ENCODE measurements at places on chromosomes 7 and 10.

GRCh38 chr7:36613031-36613614 lies 111.2 kb downstream of the AOAH start:
- no peak for DNase-seq

DNA sequence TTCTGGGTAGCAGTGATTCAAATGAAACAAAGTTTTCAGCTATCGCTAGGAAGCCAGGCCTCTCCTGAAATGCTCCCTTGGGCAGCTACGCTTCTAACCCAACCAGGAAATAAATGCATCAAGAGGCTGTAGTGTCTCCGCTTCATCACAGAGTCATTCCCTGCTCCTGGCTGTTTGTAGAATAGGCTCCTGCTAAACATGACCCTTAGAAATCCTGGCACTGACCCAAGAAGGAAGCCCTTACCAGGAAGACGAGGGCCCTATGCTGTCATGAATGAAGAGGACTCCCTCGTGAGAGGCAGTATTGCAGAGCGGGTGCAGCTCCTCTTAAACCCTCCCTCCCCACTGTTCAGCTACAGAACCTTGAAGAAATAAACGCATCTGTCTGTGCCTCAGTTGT lies 48.3 kb downstream of the NOD1 start:
- DNase-seq: peak; percentile 22

- no peak for DNase-seq
Observed at GRCh38 chr10:112677689-112678088, 230.7 kb downstream of the VTI1A start.

GRCh38 chr7:110534241-110534931 lies 556.5 kb upstream of the LRRN3 start:
- peak; percentile 49 for DNase-seq

DNA sequence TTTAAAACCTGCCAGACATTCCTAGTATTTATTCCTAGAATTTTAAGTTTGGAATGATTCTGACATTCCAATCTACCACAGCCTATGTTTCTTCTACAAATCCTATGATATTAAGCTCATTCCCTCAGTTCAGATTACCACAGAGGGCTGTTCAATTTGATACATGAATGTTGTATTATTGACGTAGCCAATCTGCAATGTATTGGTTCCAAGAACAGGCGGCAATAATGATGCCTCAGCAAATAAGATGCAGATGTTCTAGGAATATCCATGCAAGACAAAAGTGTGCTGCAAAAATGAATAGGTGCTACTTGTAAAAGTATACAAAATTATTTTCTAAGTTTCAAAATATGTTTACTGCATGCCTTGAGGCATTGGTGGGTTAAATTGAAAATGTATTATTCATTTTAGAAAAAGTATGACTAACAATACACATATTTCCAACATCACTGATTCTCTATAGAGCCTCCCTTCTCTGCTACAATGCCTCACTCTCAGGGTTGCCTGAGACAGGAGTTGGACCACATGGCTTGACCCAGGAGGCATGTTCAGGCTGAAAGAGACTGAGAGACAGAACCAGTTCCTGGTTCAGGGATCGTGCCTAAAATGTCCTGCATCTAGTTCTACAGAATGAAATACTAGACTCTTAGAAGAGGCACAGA lies 94.1 kb upstream of the CREB5 start:
- no peak for DNase-seq

DNA sequence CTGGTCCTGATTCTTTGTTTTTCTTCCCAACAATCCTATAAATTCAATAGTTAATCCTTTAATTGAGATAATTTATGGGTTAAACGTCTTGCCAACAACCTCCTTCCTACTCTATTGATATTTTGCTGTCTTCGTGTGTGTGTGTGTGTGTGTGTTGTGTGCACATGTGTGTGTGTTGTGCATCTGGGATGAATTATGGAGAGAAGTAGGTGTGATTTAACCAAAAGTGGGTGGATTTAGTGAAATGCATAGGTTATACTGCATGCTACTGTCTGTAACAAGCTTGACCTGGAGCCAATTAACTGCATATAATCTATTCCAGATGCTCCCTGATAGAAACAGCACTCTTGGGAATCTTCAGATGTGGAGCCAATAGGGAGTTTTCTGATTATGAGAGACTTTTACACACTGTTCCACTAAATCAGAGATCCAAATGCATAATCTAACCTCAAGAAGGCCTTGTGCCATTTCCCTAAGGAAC lies 61.2 kb downstream of the SEMA3D start:
- no peak for DNase-seq

DNA sequence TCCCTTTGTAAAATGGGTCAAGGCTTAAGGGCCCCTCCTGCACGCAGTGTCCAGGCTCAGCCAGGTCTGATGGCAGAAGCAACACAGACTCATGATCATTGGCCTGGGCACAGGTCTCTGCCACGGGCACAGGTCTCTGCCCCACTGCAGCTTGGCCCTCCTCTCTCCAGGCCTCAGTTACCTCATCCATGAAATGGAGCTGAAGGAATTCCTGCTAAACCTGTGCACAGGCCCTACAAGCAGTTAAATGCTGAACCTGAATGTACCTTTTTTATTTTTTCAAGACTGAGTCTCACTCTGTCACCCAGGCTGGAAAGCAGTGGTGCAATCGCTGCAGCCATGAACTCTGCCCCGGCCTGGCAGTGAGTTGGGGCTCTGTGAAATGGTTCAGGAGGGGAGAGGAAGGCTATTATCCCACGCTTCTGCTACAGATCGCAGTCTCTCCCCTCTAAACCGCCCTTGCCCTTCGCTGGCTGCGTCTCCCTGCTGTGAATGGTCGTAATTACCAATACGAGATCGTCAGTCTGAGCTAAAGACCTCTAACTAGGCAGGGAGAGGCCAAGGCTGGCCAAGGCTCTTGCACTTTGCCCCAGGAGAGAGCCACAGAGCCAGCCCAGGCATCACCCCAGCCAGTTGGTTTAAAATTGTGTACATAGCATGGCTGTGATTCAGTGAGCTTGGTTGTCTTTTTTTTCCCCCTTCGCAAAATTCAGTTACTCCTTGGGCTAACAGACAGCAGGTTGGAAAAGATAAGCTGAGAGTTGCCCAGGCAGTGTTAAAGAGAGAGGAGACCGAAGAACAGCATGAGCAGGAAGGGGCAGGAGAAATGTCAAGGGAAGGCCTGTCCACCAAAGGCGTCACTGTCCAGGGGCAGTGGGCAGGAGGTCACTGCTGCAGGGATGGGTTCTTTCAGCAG lies 93.0 kb upstream of the KCTD7 start:
- DNase-seq: no peak

DNA sequence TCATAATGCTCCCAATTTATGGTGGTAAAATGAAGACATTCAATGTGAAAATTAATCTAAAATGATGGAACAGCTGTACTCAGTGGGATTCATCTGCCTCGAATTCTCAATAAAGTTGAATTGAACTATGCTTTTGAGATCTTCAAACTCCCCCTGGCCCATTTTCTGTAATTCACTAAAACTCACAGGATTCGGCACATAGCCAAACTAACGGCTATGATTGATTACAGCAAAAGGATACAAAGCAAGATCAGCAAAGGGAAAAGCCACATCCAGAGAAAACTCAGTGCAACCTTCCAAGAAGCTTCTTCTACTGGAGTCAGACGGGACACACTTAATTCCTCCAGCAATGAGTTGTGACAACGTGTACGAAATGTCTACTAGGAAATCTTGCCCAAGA lies 307.5 kb downstream of the CNTNAP2 start:
- DNase-seq: no peak

DNA sequence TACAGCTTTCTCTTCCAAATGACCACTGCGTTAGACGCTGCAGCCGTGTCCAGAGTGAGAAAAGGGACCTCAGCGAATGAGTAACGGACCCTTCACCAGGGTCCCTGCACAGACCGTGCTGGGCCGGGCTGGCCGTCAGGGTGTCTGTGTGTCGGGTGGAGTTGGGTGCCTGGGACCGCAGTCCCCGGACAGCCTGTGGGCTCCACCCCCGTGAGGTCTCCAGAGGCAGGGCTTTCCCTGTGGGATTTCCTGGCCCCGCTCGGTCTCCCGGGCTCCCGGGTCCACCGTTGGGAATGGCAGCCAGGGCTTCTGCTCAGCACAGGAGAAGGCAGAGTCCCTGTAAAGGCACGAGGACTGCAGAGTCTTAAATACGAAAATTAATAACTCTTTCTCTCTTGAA lies 509.7 kb downstream of the TCERG1L start:
- DNase-seq: no peak

- DNase-seq: no peak
Observed at GRCh38 chr10:11183015-11183414, 165.3 kb downstream of the CELF2 start.

DNA sequence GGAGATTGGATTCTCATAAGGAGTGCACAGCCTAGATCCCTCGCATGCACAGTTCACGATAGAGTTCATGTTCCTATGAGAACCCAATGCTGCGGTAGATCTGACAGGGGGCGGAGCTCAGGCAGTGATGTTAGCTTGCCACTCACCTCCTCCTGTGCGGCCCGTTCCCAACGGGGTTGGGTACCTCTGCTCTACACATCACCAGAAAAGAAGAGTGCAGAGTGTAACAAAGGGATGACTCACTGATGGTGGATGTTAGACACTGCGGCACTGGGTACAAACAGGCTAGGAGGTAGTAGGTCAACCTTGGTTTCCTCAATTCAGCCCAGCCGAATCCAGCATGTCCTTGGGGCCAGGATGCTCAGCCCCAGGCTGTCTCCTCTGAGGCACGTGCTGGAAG lies 66.8 kb upstream of the CHST15 start:
- DNase-seq: no peak

- no peak for DNase-seq
Observed at GRCh38 chr7:372932-373791, 83.2 kb downstream of the FOXL3 start.

DNA sequence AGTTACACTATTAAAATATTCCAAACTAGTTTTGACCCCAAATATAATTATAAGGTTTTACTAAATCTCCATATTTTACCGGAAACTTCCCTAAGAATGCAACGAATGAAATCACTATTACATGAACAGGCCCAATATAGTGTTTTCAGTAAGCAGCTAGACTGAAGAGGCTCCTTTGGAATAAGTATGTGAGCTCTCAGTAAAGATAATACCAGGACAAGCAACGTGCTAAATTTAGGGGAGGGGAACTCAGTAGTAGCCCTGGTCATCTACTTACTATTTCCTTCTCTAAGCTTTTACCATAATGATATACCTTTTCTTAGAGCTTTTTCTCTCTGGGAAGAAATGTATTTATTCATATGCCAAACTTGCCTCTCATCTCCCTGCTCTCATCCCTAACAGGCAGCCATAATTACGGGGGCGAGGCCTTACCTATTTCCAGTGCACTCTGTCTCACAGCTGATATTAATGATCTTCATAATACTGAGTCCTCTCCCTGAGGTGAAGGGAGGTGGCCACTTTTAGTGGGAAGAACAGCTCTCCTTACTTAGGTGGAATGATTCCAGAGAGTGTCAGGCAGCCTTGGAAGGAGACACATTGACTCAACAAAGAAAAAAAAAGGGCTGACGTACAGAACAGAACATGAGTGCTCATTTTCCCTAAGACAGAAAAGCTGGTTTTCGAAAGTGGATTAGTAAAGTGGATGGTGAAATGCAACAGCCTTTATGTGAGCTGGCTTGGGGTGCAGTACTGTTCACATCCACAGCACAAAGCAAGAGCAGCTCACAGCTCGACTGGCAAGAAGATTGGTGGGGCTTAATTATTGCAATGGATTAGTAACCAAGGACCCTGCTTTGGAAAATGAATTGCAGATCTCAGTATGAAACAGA lies 165.4 kb downstream of the GLI3 start:
- DNase-seq: peak; percentile 53

DNA sequence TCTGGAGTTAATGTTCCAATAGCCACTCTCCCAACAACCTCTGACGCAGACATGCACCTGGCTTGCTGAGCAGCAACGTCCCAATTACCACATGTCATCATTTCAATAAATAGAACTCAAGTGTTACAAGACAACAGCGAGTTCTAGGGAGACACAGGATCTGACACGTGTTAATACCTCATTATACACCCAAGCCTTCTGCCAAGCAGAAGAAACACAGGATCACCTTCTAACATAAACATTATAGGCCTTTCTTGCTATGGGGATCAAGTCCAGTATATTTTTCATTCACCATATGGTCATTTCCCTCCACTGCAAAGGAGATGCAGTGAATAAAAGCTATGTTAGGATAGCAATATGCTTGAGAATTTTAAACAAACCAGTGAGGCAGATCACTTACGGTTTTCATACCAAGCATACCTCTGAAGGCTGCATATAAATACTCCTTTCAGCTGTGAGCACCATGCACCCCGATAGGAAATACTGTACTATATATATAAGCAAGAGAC lies 74.2 kb downstream of the JAZF1 start:
- DNase-seq: peak; percentile 35

DNA sequence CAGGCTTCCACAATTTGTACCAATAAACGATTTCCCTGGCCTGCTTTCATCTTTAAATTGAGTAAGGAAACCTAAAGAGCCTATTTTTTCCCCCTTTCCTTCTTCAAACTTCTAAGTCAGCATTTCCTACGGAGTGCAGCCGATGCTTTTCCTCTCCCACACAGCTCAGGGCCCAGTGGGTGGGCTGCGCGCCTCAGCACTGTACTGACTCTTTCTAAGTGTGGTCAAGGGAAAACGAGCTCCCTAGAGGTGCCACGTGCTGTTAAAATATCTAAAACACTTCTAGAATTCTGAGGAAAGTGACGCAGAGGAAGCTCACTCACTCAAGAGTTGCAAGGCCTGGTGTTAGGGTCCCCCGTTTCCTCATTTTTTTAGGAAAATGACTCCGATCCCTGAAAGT lies 29.0 kb downstream of the STEAP1B start:
- DNase-seq: peak; percentile 46
